H54 (cell line): ENCODE measurements at places on chromosomes 5 and 9.

DNA sequence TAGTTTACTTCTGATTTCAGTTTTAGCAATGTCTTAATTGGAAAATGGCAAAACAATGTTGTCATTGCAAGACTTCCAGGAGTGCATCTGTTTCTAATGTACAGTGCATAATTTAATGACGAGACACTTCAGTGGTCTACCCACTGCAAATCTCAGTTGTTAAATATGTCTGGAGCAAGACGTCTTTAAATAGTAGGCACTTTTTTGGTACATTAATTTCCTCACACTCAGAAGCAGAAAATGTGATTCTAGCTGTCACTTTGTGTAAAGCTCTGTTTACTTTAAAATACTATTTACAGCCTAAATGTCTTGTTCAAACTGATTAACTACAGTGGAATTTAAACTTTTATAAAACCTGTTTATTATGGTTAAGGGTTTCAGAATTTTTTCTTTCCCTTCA is 815.5 kb downstream of the TLE1 start:
- DNase-seq: no peak

DNA sequence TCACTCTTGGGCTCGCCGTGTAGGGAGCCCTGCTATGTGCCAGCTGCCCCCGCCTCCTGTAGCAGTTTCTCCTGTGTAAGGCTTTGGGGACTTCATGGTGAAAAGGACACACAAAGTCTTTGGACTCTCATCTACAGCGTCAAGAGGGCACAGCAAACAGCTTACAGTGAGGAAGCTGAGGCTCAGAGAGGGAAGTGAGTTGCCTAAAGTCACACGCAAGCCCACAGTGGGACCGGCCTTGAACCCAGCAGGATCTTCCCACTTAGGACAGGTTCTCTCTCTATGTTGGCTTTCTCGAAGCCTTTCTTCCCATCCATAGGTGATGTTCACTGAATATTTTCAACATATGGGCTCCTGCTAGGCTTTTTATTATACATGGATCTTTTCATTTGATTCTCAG is 9.8 kb upstream of the PRRX2 start:
- no peak for DNase-seq

DNA sequence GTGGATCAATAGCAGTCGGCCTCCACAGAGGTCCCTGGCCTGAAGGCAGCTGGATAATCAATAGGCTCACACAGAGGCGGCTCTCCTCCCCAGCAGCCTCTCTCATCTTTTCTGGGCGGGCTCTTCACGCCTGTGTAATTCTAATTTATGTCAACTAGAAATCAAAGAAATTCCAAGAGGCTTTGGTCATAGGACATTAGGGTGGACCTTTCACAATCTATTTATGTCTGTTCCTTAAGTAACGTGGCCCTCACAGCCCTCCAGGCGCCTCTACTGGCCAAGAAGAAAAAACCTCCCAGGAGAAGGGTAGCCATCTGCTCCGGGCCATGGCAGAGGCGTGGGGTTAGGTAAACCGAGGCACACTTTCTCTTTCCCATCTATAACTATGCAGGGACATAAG is 205.1 kb upstream of the EFNA5 start:
- peak; percentile 24 for DNase-seq

DNA sequence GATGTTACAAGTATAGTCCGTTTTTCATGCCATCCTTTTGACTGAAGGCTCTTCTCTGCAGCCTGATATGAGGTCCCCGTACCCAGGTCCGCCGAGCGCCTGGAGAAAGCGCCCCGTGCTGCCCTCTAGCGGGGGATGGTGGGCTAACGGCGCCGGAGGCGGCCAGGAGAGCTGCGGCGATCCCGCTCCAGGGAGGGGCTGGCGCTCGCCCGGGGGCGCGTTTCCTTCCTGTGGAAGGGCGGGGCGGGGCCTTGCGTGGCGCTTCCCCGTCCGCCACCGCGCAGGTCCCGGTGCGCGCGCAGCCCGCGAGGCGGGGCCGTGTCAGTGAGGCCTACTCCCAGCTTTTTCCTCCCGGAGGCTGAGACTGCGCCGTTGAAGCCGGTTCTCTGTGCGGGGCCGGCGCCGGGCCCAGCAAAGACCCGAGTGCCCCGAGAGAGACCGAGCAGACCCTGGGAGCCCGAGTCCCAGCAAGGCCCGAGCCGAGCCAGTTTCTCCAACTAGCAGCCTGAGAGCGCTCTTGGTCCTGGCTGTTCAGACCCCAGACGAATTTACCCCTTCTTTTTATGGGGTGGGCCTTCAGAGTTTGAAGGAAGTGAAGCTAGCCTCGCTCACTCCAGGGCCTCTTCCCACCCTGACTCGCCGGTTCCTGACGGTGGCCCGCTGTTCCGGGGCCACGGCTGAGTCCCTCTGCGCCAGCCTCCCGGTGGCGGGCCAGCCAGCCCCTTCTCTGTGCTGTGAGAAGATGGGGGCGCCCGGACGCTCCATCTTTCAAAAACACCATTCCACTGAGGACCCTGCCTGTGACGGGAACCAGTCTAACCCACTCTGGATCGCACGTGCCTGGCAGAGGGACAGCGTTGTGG is 9.7 kb upstream of the PHF2 start:
- peak; percentile 96 for DNase-seq

DNA sequence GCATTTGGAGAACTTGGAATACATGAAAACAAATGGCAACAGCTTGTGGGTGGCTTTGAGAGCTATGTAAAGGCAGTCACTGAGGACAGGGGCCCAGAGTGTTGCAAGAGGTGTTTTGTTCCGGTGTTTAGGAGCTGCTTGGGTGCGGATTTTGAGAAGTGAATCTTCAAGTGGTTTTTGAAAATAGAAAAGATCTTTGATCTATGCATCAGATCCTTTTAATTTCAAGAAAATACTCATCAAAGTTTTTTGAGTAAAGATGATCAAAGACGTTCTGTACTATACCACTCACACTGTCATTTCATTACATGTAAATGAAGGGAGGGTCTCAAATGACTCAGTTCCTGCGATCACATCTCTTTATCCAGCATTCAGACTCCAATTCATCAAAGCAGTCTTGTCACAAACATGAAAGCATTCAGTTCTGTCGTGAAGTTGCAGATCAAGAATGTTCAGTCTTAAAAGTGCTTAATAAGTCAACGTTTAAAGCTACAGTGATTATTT is 112.5 kb downstream of the WDR41 start:
- no peak for DNase-seq

GRCh38 chr5:119079318-119079921 is 8.5 kb downstream of the DMXL1 start:
- DNase-seq: no peak

GRCh38 chr5:37836592-37837413 is 3.0 kb downstream of the GDNF start:
- DNase-seq: no peak

DNA sequence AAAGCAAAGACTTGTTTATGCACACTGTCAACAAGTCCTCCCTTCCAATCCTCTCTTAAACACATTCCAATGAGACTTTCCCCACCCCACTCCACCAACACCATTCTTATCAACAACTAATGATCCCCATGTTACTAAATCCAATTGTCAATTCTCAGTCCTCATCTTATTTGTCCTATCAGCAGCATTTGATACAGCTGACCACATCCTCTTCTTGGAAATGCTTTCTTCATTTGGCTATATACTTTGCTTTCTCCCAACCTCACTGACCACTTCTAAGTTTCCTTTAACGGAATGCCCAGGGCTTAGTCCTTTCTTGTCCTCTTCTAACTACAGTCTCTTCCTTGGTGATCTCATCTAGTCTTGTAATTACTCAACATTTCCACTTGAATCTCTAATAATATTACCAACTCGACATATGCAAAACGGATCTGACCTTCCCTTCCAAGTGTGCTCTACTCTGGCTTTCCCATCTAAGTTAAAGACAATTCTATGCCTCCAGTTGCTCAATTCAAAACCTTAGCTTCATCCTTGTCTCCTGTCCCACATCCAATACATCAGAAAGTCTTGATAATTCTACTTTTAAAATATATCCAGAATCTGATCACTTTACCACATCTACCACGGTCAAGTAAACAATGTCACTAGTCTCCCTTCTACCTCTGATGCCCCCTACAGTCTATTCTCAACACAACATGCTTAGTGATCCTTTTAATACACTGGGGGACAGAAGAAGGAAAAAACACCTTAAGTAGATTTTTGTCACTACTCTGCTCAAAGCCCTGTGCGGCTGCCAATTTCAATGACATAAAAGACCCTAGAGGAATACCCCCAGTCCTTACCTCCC is 25.5 kb downstream of the AGTPBP1 start:
- DNase-seq: no peak

DNA sequence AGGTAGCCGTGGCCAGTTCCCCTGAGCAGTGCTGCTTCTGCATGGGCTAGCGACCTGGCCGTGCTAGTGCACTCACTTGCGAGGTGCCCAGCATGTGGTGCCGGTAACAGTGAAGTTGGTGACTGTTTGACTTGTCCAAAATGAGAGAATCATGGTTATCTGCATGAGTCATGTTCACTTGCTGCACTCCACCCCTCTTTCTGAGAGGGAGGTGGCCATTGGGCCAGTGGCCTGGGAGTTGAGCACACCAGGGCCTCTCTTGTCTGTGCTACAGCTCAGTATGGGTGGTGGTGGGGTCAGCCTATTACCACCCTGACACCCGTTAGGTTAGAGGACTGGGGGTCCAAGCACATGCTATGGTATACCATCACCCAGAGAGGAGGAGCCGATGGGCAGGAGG is 55.4 kb upstream of the GARNL3 start:
- DNase-seq: peak; percentile 94
